ENCODE measurements at places on chromosomes 12 and 14.

- DNase-seq = no peak
Measured at GRCh38 chr14:101520621-101521472, 40.4 kb upstream of the DIO3 start.

DNA sequence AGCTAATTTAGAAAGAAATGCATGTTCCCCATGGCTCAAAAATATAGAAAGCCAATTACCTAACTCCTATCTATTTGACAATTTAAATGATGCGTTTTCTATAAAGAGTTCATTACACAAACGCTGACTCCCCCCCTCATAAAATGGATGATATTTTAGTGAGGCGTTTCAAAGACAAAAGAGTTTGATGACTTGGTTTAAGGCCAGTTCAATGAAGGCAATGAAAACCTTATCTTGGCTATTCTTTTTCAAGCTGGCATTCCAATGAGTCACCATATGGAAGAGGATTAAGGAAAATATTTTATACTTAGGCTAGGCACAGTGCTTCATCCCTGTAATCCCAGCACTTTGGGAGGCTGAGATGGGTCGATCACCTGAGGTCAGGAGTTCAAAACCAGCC, 62.7 kb downstream of the HMGA2 start:
- no peak for DNase-seq

GRCh38 chr12:64616201-64616600, 5.9 kb downstream of the RASSF3 start:
- no peak for DNase-seq

- no peak for DNase-seq
Measured at GRCh38 chr12:1778911-1779310, 41.5 kb upstream of the LRTM2 start.

DNA sequence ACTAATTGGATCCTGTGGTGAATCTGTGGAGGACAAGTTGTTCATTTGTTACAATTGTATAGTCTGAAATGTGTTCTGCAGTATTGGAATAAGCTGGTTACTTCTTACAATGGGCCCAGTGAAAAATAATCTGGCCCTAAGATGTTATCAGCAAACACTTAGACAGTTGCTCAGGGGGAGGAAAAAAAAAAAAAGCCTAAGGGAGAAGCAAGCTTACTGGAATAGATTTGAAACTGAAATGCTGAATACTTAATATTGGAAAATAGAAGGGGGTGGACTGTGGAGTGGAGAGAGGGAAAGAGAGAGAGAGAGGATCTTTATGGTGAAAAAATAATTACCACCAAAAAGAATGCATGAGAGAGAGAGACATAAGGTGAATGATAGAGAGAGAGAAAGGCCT, 4.0 kb downstream of the FOXG1 start:
- DNase-seq = no peak

GRCh38 chr14:68473794-68474193, 319.1 kb downstream of the ZFP36L1 start:
- DNase-seq = no peak

DNA sequence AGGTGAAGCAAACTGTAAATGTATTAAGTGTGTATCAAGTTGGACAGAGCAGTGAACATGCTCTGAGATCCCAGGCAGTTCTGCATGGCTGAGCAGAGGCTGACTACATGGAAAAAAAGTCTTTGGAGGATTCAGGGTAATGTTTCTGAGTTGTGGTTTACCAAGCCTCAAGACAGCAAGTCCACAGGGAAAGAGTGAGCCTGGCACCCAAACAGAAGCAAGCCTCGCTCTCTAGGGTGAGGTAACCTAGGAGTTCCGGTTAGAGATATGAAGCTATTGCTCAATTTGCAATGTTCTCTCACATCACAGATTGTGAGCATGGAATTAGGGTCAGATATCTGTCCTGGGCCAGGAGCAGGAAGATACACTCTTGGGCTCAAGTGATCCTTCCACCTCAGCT, 158.6 kb downstream of the MON2 start:
- no peak for DNase-seq

DNA sequence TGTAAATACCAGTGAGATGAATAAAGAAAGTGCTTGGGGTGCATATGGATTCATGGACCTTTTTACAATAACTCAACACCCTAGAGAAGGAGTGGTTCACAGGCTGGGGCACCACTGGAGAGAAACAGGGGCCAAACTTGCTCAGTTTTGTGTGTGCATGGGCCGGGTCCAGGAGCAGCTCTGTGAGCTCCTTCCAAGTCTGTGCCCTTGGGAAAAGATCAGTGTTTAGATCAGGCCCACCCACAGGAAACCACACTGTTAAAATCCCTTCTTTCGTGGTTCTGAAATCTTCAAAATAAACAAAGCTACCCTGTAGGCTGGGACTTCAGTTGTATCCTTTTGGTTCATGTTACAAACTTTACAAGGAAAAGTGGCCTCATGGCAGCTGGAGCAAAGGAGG, 156.1 kb upstream of the TMEM260 start:
- DNase-seq = no peak

DNA sequence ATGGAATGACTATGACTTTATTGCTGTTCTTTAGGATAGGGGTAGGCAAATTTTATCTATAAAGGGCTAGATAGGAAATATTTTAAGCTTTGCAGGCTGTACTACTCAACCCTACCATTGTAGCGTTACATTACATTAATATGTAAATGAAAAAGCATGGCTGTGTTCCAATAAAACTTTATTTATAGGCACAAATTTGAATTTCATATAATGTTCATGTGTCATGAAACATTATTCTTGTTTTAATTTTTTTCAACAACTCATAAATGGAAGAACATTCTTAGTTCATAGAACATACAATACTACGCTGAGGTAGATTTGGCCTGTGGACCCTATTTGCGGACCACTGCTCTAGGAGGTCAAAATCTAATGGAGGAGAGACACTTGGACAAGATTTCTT, 133.7 kb downstream of the SOX5 start:
- DNase-seq = no peak

GRCh38 chr12:27355486-27355885, 22.9 kb downstream of the BMAL2 start:
- DNase-seq = no peak

DNA sequence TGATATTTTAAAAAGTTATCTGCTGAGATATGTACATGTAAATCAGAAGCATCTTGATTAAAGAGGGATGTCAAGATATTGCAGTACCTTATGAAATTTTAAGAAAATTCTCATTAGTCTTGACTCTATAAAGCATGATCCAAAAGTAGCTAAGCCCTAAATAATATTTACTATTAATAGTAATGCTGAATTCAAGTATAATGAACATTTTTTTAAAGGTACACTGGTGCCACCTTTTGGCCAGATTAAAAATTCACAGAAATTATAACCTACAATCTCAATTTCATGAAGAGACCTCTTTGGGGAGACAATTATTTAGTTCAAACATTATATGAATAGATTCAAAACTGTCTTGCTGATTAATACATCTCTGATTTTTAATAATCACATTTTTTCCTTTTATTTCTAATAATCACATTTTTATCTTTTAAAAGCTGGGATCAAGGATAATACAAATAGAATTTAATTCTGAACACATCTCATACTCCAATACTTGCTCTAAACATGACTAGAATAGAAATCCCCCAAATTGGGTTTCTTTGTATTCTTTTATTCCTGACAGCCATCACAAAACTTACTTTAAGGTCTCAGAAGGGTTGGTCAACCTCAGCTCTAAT, 13.4 kb downstream of the AKAP5 start:
- DNase-seq = no peak

DNA sequence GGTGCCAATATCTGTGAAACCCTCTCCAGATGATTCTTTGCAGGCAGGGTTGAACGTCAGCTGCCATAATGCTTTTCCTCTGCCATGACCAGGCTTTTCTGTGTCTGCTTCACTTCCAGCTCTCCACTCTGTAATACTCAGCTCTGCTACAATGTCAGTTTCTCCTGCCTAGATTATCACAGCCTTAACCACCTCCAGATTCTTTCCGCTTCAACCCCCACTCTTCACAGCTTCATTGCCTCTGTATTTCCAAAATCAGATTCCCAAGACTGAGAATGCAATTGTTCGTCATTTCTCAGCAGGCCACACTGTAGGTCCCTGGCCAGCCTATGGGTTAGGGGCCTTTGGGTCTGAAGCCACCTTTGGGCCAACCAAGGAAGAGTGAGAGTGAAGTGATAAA, 73.7 kb upstream of the SCN8A start:
- DNase-seq = no peak

DNA sequence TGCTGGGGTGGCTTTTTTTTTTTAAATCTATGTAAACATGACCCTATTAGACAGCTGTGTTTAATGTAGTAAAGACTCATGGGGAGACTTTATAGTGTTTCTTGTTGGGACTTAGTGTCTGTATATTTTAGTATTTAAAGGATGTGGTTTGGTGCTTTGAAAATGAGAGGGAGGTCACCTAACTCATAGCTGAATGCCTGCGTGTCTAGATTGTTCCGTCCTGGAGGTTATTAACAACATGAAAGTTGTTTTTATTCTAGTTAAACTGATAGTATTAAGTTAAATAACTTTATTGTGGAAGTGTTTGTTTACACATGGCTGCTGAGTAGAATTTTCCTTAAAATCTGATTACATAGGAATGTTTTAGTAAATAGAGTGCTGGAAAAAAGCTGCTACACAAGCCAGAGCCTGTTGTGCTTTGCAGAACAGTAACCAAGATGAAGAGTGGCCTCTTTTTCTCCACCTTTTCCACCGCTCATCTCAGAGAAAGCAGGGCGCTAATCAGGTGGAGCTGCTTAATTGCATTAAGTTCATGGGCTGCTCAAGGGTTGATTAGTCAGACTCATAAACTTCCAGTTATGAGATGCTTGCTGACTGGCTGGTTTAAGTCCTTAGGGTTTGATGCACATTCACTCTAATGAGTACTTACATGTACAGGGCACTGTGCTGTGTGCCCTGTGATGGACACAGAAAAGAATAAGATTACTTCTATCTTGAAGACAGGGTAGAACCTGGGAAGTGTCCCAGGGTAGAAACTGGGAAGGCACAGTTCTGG, 62.7 kb downstream of the FBXO34 start:
- no peak for DNase-seq

GRCh38 chr12:76255281-76255680, 92.9 kb downstream of the BBS10 start:
- DNase-seq = no peak

DNA sequence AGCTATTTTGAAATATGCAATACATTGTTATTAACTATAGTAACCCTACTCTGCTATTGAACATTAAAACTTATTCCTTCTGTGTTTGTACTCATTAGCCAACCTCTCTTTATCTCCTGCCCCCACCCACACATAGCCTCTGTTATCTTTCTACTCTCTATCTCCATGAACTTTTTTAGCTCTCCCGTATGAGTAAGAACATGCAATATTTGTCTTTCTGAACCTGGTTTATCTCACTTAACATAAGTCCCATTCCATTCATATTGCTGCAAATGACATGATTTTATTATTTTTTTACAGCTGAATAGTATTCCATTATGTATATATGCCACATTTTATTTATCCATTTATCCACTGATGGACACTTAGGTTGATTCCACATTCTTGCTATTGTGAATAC, 79.0 kb upstream of the AMIGO2 start:
- DNase-seq = no peak

GRCh38 chr12:8950221-8950527, 729 bp upstream of the M6PR start:
- no peak for DNase-seq

DNA sequence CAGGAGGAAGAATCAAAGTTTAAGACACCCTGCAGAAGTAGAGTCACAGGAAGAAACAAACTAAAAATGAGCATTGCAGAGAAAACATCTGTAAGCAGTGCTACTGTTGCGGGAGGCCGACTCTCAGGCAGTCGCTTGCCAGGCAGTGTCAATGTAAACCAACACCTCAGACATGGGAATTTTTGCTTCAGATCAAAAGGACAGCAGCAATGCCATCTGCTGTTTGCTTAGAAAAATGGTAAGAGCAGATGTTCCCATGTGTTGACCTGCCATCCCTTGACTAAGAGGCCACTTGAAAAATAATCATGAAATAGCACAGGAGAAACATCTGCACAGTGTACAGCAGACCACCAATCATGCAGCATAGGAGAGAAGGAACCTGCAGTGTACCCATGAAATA, 196.6 kb downstream of the SLC25A21 start:
- DNase-seq = no peak

DNA sequence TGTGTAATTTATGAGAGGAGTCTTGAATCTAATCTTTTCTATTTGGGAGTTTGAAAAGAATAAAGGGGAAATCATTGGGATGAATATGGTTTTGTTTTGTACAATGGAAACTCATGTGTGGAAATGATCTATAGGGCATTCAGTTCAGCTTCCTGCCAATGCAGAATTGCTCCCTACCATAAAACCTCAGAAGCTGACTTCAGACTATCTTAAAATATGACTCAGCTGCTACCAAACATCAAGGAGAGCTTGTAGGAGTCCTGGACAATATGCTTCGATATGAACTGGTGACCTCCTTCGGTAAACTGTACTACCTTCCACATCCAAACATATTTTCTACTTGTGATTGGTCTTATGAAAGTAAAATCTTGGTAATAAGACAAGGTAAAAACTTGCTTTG, 160.6 kb downstream of the CAPZA3 start:
- no peak for DNase-seq
